Frontal cortex (tissue), 4 donors: ENCODE measurements at places on chromosomes 4 and X.

DNA sequence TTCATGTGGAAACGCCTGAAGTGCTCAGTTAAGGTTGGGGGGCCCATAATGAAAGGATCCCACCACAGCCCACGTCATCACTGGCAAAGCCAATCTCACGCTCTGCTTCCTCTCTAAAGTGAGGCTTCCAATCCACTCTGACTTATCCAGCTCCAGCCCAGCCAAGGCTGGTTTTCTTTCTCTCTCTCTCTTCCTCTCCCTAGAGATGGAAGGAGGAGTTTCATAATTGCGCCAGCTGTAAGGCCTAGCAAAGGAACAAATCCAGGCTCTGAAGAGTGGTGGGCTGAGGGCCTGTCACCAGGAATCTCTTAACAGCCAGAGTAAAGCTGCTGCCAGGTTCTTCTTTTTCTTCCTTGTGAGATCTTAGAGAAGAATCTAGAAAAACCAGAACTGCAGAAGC is 20.7 kb upstream of the BCLAF3 start:
- no peak for DNase-seq

DNA sequence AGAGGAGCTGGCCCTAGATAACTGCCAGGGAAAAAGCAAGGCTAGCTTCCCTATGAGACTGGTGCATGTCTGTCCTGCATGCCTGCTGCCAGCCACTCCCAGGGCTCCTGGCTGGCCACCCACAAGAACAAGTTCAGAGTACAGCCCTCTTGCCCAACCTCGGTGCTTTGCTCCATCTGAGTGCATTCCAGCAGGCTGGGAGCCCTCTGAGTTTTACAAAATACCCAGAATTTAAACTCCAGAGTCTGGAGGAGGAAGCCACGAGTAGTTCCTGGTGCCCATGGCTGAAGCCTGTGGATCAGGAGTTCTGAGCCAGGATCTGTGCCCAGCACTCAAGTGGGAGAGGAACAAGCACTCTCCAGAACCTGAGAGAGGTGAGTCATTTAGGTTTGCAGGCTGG is 111.6 kb downstream of the MAGEE2 start:
- no peak for DNase-seq

GRCh38 chr4:103329642-103330041 is 131.5 kb upstream of the CENPE start:
- DNase-seq, result no peak

DNA sequence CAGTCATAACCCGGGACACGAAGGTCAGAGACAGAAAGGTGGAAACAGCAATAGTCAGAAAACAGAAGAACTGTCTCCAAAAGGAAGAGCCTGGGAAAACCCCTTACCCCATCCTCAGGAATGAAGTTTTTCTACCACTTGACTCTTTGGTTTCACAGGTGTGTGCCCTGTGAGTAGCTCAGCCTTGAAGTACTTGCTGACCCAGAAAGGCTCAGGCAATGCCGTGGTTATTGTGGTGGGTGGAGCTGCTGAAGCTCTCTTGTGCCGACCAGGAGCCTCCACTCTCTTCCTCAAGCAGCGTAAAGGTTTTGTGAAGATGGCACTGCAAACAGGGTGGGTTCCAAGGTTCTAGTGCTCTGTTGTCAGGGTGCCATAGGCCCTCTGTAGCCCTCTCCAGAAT is 24.4 kb downstream of the DGAT2L6 start:
- DNase-seq, result no peak

GRCh38 chr4:86554646-86555045 is 39.5 kb upstream of the PTPN13 start:
- no peak for DNase-seq

DNA sequence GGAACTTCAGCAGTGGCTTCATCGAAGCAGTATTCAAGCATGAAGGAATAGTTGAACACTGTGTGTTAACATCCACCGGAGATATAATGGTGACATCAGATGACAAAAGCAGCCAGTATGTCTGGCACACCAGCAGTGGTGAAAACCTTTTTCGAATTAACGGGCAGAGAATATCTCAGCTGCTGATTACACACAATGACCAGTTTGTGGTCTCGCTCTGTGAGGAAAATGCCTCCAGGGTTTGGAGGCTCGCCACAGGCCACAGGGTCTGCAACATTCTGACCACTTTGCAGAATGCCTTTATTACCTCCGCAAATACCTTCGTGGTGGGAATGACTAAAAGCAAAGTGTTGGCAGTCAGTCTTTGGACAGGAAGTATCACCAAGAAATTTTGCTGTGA is 201.5 kb downstream of the NWD2 start:
- DNase-seq, result no peak

DNA sequence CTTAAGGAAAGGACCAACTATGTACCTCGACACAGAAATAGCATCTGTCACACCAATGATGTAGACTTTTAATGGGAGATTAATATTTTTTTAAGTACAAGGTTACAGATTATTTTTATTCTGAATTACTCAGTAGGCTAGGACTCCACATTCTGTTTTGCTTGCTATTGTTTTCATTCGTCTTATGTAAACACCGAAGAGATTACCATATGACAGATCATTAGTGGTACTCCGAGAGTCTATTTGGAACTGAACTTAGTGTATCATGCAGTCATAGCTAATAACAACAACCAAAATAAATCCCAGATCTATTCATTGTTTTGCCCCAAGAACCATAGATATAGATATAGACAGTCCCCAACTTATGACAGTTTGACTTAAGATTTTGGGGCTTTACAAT is 139.7 kb upstream of the SPRY1 start:
- DNase-seq, result no peak

DNA sequence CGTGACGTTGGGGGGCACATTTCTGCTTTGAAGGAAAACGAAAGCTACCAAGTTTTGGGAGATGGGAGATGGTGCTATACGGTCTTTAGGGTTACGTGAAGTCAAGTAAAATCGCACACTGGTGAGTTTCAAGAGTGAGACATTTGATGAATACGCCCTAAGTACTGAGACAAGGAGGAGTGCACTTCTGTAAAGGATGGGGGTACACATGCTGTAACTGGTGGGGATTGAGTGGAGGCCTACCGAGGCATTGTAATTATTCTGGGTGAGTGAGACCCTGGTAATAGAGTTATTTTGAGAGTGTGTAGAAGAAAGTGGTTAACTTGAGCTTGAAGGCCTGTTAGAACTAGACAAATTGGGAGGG is 536 bp downstream of the SH3BGRL start:
- no peak for DNase-seq
